Umbilical cord (tissue), 2 donors: ENCODE measurements at places on chromosomes 5 and 9.

DNA sequence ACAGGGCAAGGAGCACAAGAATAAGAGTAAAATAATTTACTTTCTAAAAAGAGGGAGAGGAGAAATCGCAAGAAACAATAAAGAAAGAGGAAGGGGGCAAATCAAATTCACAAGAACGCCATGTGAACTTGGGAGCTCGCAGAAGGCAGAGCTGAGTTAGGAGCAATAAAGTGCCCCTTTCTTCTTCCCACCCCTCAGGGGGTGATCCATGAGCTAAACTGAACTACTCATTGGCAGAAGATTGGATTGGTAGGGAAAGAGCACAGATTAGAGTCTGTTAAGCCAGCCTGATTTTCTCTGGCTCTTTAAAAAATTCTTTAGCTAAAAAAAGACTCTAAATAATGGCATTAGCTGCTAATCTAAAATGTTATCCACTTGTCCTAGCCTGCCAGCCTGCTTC is 307.5 kb downstream of the EBF1 start:
- DNase-seq, result no peak

- peak; percentile 38 for DNase-seq
These were observed 5.4 kb downstream of the MRPS27 start for GRCh38 chr5:72314571-72315172.

DNA sequence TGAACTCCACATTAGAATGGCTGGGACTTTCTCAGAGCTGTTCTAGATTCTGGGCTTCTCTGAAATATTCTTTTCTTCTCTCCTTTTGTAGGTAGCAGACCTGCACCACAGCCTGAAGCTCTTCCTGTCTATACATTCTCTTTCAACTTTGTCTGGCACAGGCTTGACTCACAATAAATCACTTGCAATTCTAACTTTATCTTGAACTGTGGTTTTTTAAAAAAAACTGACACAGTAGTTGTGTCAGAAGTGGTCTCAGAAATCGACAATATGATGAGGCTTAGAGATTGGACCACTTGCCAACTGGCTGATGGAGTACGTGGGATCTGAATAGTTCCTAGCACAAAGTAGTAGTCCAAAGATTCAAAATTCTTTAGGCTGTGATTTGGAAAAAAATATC is 24.1 kb upstream of the CDH9 start:
- DNase-seq, result no peak

GRCh38 chr5:73160239-73160671 is 12.7 kb upstream of the TMEM174 start:
- DNase-seq, result no peak

GRCh38 chr9:112844771-112845542 is 45.7 kb downstream of the SLC46A2 start:
- DNase-seq, result peak; percentile 73

DNA sequence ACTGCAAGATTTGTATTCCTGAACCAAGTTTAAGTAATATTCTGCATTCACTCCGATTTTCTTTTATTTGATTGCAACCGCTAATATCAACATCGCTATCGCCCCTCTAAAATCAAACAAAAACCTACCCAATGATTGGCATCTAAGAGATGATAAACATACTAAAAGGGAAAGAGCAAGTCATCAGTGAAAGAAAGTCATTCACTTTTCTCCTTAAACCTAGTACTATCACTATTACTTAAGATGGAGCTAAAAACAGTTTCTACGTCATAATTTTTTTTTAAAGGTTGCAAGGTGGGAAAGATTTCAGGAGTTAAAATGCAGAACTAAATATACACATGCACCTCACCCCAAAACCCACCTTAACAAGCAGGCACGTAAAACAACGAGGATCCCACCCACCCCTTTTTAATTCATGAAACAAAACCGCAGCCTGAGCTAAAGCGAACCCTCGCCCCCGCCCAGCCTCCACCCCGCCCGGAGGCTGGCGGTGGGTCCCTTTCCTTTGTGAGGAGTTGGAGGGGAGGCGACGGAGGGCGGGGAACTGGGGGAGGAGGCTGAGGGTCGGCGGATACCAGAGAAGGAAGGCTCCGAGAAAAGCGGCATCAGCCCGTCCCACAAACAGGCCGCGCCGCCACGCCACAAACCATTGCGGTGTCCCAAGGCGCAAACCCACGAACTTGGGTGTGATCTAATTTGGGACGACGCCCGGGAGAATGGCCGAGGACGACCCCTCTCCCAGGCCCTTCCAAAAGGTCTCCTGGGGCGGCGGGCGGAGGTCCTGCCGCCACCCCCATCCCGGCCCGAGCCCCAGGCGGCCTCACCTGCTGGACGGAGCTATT is 861 bp downstream of the UBQLN1 start:
- DNase-seq, result peak; percentile 50

DNA sequence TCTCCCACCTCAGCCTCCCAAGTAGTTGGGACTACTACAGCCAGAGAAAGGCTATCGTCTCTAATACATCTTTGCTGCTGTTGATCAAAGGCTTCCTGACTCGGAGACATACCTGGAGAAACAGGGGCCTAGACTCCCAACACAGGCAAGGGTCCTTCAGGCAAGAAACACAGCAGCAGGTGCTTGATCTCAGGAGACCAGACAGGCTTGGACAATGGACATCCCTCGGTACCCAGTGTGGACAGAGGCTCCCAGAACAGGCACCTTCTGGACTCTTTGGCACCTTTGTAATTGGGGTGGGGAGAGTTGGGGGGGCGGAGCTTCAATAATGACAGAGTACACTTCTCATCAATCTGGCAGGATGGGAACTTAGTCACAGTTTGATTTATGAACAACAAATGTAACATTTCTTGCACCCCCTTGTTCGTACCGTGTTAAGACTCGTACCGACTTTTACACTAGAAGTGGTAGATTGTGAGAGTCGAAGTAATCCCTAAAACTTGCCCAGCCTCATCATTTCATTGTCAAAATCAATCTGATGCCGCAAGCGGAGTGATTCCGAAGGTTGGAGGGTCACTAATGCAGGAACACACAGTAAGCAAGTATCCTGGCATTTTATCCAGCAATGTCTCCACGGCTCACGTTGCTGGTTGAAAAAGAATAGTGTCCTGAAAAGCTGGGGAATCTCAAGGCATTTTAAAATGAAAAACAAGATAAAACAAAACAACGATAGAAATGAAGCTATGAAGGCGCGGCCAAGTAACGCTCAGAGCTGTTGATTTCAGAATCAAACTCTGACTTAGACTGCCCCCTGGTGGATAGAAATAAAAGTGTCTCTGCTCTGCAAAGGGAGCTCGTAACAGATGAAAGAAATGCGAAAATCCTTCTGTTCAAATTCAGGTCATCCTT is 46.4 kb upstream of the STK32A start:
- peak; percentile 72 for DNase-seq

DNA sequence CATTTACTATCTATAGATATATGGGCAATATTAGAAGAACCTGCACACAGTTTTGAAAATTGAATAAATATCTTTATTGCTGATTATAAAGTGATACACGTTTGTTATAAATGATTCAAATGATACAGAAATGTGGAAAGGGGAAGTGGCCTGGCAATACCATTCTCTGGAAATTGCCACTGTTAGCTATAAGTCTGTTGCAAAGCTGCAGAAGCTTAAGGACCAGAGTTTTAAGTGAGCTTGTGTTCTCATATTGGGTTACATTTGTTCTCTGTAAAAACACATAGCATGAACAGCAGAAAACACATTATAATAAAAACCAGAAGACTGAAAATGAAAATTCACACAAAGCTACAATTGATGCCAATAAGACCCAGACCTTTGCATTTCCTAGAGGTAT is 59.6 kb downstream of the RASGRF2 start:
- DNase-seq, result peak; percentile 29
